ENCODE measurements at places on chromosomes 6 and 20.
A peak's percentile ranks its signal among the peaks of the same experiment; 100 is the strongest.

GRCh38 chr6:151806757-151807512 is 547 bp upstream of the ESR1 start:
- H3K36me3 ChIP-seq: no peaks in the 10 kb centered on the region
- H3K27me3 ChIP-seq: peaks cover 54% of the 10 kb centered on the region
- peaks cover 16% of the 10 kb centered on the region for H3K4me1 ChIP-seq

DNA sequence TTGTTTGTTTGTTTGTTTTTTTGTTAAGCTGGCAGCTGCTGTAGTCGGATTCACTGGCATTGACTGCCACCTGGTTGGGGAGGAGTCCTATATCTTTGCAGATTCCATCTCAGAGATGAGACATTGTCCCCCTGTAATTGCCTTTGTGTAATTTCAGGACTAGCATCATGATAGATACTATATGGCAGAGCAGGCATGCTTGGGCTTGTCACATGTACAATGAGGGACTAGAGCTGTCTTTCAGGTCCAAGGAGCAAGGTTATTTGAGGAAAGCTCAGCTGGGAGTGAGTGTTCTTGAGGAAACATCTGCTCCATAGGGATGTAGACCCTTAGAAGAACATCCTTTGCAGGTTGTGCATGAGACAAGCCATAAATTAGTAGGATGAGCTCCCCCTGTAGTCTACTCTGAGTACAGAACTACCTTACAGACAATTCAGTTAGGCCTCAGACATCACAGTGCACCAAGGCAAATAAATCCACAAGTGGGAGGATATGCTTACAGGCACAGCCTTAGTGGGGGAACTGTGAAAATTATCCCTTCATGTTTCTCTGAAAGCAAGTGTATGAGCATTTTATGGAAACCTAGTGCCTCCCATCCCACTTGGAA is 62.1 kb downstream of the BMP2 start:
- H3K4me1 ChIP-seq: no peaks in the 10 kb centered on the region
- no peaks in the 10 kb centered on the region for H3K36me3 ChIP-seq
- peaks cover 2% of the 10 kb centered on the region for H3K27me3 ChIP-seq
- H3K27ac ChIP-seq: no peak overlapping the region

GRCh38 chr20:12061466-12061865 is 143.8 kb downstream of the BTBD3 start:
- DNase-seq: no peak
- H3K4me3 ChIP-seq: no peak overlapping the region
- H3K27me3 ChIP-seq: no peaks in the 10 kb centered on the region
- peaks cover 7% of the 10 kb centered on the region for H3K4me1 ChIP-seq
- no peak overlapping the region for H3K27ac ChIP-seq

DNA sequence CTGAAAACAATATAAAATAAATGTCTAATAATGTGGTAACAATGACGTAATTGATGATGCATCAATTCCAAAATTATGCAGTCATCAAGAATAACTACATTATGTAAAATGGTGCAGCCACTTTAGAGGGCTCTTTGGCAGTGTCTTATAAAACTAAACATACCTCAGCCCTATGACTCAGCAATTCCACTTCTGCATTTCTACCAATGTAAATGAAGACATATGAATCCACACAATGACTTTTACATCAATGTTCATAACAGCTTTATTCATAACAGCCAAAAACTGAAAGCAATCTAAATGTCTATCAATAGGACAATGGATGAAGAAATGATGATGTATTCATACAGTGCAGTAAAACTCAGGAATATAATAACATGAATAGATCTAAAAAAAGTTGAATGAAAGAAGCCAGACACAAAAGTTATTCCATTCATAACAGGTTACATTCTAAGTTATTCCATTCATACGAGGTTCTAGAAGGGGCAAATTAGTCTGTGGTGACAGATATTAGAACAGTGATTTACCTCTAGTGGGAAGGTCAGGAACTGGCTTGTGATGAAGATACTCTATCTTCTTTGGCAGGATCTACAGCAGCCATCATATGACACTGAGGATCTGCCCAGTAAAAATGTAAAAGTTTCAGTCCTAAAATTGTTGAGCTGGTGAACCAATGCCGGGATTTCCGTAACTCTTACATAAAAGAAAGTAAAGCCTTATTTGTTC is 396.1 kb downstream of the PLCB1 start:
- H3K27ac ChIP-seq: no peak overlapping the region
- DNase-seq: peak; percentile 89
- H3K4me3 ChIP-seq: no peak overlapping the region

DNA sequence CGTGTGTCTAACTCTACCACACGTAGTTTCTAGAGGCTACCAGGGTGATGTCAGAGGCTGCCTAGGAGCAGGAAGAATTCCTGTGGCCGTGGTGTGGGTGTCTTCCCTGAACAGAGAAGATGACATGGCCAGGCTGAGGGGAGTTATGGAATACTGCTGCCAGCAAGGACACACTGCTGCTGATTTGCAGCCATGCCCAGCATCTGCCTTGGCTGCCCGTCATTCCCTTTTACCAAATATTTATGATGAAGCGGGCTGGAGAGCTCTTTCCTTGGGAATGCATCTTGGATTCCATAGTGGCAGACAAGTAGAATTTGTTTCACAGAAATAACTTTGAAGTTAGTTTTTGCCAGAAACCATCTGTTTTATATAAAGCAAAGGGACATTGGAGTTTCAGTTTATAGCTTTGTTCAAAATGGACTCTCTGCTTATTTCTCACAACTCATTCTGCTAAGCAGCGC is 80.8 kb upstream of the VSTM2L start:
- no peaks in the 10 kb centered on the region for H3K27me3 ChIP-seq
- H3K4me3 ChIP-seq: no peak overlapping the region
- H3K4me1 ChIP-seq: no peaks in the 10 kb centered on the region
- H3K27ac ChIP-seq: no peak overlapping the region
- no peak for DNase-seq

DNA sequence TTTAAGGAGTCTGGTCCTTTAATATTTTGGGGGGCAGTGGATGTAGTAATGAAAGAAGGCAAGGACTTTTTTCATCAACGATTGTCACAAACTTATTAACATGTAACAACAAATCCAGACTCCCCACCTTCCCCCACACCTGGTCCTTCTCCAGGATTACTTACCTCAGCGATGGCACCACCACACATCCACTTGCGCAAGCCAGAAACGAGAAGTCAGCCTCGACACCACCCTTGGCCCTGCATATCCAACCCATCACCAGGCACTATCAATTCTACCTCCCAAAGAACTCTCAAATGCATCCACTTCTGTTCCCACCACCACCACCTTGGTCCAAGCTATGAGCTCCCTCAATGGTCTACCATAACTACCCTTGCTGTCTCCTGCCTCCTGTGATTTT is 6.6 kb downstream of the EZR start:
- no peak overlapping the region for H3K27ac ChIP-seq
- H3K4me1 ChIP-seq: peaks cover 47% of the 10 kb centered on the region
- H3K4me3 ChIP-seq: no peak overlapping the region
- no peaks in the 10 kb centered on the region for H3K27me3 ChIP-seq
- H3K36me3 ChIP-seq: peaks cover 2% of the 10 kb centered on the region

- H3K4me3 ChIP-seq: no peak overlapping the region
- DNase-seq: no peak
Observed at GRCh38 chr6:53199156-53199555, 50.5 kb upstream of the GCM1 start.

- no peaks in the 10 kb centered on the region for H3K27me3 ChIP-seq
- no peak overlapping the region for H3K4me3 ChIP-seq
- no peak overlapping the region for H3K27ac ChIP-seq
- H3K4me1 ChIP-seq: no peaks in the 10 kb centered on the region
Observed at GRCh38 chr6:50455029-50455428, 258.3 kb upstream of the TFAP2D start.

- peak; percentile 84 for DNase-seq
- H3K36me3 ChIP-seq: no peaks in the 10 kb centered on the region
- H3K27me3 ChIP-seq: no peaks in the 10 kb centered on the region
Observed at GRCh38 chr6:169868458-169868857, 117.0 kb downstream of the ERMARD start.

- H3K27ac ChIP-seq: no peak overlapping the region
- DNase-seq: no peak
- H3K27me3 ChIP-seq: no peaks in the 10 kb centered on the region
- H3K4me3 ChIP-seq: no peak overlapping the region
Observed at GRCh38 chr6:4947716-4948115, 56.1 kb downstream of the RPP40 start.

DNA sequence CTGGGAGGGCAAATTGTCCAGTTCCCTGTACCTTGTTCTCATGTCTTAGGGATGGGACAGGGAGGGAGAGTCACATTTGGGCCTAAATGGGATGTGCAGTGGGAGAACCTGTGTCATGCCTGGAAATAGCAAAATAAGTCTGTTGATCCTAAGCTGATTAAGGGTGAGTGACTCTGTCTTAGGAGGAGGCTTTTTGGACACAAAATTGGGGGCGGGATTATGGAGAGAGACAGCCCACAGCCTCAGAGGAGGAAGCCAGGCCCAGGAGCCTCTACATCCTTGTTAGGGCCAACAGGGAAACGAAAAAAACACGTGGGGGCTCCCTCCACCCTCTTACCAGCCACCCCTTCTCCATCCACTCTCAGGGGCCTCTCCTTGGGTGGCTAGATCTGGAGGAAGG is 2.2 kb downstream of the KCNB1 start:
- no peak for DNase-seq
- H3K4me3 ChIP-seq: no peak overlapping the region
- no peak overlapping the region for H3K27ac ChIP-seq
- peaks cover 13% of the 10 kb centered on the region for H3K4me1 ChIP-seq
- no peaks in the 10 kb centered on the region for H3K27me3 ChIP-seq

DNA sequence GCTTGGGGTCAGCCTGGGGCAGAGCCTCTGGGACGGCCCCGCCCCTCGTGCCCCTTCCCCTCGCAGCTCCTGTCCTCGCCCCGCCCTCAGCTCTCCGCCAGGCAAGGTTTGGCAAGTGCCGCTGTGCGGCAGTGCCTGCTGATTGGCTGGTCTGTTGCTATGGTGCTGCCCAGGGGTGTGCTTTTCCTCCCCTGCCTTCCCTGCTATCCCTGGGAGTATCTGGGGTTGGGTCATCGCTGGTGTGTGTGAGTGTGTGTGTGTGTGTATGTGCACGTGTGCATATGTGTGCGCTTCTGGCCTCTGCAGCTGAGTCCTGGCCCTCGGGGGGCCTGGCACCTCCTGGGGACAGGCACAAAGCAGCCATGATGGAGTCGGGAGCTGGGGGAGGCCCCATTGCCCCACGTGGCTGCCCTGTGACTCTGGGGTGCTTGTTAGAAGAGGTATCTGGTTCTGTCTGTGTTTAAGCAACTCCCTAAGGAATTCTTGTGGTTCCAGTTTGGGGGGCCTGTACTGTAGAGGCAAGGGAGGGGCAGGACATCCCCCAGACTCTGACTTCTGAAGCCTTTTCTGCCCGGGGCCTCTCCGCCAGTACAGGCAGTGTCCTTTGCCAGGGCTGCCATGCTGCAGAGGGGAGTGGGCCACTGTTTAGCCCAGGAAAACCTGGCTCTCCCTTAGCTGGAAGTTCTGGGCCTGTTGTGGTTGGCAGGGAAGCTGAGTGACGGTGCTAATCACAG is 6.9 kb downstream of the RTEL1 start:
- no peak overlapping the region for H3K4me3 ChIP-seq
- no peaks in the 10 kb centered on the region for H3K4me1 ChIP-seq
- H3K27me3 ChIP-seq: no peaks in the 10 kb centered on the region
- no peak overlapping the region for H3K27ac ChIP-seq
- peaks cover 2% of the 10 kb centered on the region for H3K36me3 ChIP-seq

Data from common myeloid progenitor, CD34-positive (primary cell).